ENCODE measurements at places on chromosomes 6 and 20.

GRCh38 chr6:43953794-43954310 is 173.4 kb downstream of the MRPL14 start:
- DNase-seq, result no peak

DNA sequence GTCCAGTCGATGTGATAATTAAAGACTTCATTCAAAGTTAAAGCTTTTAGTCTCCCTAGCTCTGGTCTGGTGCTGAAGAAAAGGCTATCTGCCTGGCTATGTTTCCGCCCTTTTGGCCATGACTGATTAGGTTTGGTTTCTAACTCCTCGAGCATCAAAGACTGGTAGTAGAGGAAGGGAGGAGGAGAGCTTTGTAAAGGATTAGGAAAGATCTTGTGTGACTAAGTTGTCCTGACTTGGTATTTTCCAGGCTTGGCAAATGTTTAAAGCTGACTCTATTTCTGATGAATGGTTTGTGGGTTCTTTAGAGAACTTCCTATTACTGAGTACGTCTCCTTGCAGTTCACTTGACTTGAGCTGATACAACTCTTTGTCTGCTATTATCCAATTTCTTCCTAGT is 312.9 kb downstream of the GJA1 start:
- DNase-seq, result no peak

- no peak for DNase-seq
Observed at GRCh38 chr6:1868561-1869261, 259.0 kb downstream of the FOXC1 start.

DNA sequence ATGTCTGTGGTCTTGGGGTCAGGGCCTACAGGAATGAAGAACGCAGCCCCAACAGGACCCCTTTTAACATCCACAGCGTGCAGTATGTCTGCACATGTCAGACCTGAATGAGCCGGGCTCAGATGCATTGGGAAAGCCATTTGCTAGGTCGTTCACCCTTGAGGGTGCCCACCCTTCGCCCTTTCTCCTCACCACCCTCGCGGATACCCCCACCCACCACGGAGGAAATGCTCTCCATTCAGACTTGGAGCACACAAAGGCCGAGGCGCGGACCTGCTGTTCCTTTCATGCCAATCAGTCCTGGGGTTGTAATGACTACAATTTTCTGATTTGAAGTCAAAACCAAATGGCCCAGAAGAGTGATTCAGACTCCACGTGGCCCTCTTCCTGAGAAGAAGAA is 62.7 kb downstream of the EDN3 start:
- no peak for DNase-seq

Measured in brain microvascular endothelial cell (primary cell).